ENCODE measurements at places on chromosomes 2 and 18.

DNA sequence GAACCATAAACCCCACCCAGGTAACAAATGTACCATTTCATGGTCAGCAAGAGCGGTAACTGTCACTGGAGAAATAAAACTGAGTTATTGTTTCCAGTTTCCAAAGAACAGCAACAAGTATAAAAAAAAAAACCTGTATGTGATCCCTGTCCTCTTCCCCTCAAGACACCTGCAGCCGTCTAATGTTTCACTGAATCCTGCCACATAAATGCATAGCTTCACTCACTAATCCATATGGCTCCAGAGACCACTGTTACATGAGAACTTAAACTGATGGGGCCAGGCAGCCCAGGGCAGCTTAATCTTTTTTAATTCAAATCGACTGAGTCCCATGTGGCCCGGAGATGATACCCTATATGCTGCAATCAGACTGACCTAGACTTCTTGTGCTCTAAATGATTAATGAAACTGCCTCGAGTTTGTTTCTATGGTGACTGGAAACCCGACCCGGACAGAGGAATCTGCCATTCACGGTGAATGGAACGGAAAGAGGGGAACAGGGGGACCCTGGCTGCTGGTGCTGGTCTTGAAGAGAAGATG, 60.9 kb upstream of the SIX2 start:
- no peak for DNase-seq

- DNase-seq: no peak
Measured at GRCh38 chr2:120783371-120783791, 47.7 kb downstream of the GLI2 start.

GRCh38 chr2:237478979-237479378, 8.1 kb upstream of the MLPH start:
- no peak for DNase-seq

- no peak for DNase-seq
Measured at GRCh38 chr2:17878281-17879136, at the start of gene KCNS3. Gene KCNS3, plus strand, starts transcription at chr2:17878667. Its CDS starts 52,342 bp downstream, at chr2:17931009.

- DNase-seq: no peak
Measured at GRCh38 chr2:44197816-44198215, 29.1 kb downstream of the PPM1B start.

GRCh38 chr18:62105376-62105775, 81.5 kb downstream of the PIGN start:
- no peak for DNase-seq

DNA sequence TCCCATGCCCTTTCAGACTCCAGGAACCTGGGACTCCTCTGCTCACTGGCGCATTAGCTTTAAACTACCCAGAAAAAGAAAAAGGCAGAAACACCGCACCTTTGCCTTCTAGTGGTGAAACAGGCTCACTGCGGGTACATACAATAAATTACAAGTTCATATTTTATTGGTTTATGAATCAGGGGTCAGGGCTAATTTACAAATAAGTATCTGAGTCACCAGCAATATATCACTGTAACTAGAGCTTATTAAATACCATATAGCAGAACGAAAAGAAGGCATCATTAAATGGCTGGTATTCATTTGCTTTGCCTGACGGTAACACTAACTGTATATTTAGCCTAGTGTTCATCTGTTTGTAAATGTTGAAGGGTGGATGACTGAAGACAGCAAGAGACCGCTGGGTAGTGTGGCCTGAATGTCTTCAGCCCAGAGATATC, 26.9 kb upstream of the DTNB start:
- peak; percentile 19 for DNase-seq

DNA sequence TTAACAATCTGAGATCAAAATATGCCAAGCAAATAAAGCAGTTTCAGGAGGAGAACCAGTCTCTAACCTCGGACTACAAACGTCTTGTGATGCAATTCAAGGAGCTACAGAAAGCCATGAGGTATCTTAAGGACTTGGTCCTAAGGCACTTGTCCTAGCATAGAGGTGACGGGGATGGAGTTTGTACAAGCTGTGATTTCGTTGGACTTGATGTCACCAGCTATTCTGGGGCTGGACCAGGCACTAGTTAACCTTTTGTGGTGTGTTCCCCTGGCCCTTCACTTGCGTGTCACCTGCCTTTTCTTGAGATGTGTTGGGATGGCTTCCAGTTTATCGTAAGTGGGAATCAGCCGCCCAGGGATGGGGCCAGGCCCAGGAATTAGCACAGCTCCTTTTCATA, 33.7 kb downstream of the OTOF start:
- no peak for DNase-seq

GRCh38 chr2:144426981-144427479, 92.9 kb downstream of the ZEB2 start:
- no peak for DNase-seq

DNA sequence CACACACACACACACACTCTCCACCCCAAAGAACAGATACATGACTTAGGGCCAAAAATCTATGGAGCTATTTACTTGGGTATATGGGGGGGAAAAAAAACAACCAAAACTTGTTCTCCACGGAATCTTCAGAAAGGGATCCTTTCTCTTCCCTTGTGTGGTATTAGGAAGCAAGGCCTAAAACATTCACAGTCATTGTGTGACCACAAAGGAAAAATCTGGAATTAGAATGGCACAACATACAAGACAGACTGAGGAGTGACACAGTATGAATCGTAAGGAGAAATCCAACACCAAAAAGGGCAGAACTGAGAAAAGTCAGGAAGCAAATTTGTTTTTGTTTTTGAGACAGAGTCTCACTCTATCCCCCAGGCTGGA, 70.3 kb downstream of the ASXL2 start:
- no peak for DNase-seq

- DNase-seq: no peak
Measured at GRCh38 chr2:106975641-106976040, 89.7 kb upstream of the ST6GAL2 start.

DNA sequence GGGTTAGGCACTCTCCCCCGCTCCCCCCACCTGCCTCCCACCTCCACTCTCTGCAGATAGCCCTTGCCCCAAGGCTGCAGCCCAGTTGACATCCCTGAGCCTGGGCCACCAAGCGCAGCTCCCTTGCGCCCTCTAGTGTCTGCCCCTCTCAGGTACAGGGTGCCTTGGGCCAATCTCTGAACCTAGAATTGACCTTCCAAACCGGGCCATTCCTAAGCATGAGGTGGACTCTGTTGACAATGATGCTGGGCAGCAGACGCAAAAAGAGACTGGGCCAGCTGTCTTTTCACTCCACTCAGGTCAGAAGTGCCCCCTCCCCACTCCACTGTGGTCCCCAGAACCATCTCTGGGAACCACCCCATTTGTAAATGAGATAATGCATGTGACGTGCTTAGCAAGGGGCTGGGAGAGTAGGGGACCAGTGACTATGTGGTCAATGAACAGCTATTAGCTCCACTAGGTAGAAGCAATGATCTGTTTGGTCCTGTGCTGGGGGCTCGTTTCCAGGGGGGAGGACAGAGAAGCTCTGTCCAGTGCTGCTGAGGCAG, 43.3 kb upstream of the PLB1 start:
- DNase-seq: peak; percentile 68

- DNase-seq: no peak
Measured at GRCh38 chr2:205198140-205198525, 484.2 kb upstream of the NRP2 start.

DNA sequence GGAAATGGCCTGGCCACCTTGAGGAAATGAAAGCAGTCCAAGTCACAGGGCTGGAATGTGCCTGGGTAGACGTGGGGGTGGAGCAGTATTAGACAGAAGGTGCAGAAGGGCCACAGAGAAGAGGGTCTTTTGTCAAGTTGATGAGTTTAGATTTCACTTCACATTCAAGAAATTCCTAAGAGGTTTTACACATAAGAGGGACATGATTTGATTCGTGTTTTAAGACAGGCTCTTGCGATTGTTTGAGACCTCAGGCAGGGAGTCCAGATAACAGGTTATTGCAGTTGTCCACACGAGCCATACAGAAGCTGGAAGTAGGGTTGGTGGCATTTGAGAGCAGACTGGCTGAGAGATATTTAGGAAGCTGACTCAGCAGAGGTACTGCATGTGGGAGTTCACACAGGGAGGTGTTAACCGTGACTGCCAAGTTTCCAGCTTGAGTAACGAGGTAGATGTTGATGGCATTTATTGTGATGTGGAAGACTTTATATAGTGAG, 64.6 kb downstream of the NEB start:
- peak; percentile 8 for DNase-seq

GRCh38 chr2:167581961-167582574, 665.3 kb downstream of the STK39 start:
- DNase-seq: no peak

- no peak for DNase-seq
Measured at GRCh38 chr2:120749506-120750431, 14.1 kb downstream of the GLI2 start.

DNA sequence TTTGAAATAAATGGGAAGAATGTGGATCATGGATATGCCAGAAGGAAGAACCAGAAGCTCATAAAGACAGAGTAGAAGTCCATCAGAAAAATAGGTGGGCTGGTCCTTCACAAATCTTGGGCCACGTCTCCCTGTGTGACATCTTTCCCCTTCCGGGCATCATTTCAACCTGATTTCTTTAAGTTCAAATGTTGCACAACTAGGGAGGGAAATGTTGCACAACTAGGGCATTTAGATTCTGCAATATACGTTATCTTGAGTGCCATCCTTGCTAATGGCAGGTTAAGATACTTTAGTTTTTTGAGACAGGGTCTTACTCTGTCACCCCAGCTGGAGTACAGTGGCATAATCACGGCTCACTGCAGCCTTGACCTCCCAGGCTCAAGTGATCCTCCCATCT, 129.6 kb downstream of the CERS6 start:
- no peak for DNase-seq

DNA sequence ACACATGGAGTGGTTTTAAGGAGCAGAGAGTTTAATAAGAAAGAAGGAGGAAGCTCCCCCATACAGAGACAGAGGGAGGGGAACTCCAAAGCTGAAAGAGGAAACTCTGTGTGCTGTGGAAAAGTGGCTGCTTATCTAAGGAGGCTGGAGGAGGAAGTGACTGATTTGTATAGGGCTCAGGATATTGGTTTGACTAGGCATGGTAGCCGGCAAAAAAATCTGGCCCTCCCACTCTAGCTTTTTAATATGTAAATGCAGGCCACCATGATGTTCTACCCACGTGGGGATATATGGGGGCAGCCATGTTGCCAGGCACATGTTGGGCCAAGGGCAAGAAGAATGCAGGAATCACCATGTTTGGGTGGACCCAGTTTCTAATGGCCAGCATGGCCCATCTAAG, 64.3 kb downstream of the HNMT start:
- no peak for DNase-seq

DNA sequence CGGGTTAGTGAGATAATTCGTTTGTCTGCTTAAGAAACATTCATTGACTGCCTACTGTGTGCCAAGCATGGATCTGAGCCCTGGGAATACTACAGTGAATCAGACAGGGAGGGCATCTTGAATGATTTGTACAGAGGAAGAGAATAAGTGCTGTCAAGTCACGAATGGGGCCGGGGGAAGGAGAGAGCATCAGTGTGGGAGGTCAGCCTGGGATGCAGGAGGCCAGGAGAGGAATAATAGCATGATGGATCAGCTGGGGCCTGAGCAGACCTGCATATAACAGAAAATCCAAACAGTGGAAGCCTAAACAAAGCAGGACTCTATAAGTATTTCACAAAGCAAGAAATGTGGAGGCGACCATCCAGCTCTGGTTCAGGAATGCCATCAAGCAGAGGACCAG, 55.4 kb upstream of the PAX8 start:
- no peak for DNase-seq

GRCh38 chr18:57439609-57439968, 4.4 kb downstream of the ONECUT2 start:
- DNase-seq: no peak

GRCh38 chr2:178990533-178991241, 59.2 kb downstream of the CCDC141 start:
- no peak for DNase-seq

- no peak for DNase-seq
Measured at GRCh38 chr2:222939979-222940378, 79.1 kb downstream of the ACSL3 start.

DNA sequence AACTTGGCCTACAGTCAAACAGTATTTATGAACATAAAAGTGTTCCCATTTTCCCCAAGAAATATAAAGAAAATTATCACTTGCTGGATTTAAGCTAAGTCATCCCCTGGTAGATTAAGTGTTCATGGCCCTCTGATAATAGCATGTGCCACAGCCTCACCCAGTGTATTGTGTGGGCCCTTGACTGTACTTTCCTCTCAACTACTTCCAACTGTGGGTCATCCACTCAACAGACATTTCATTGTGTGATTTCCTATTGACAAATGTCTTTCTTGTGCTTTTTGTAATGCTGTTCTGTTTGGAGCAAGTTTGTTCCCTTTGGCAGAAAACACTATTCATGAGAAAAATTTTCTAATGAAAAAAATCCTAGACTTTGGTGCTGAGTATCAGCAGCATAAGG, 48.4 kb upstream of the TMEM17 start:
- DNase-seq: no peak

- peak; percentile 29 for DNase-seq
Measured at GRCh38 chr2:42568401-42569115, at the start of gene MTA3. Gene MTA3, plus strand, starts transcription at chr2:42568632. Its CDS starts 114 bp downstream, at chr2:42568746.

DNA sequence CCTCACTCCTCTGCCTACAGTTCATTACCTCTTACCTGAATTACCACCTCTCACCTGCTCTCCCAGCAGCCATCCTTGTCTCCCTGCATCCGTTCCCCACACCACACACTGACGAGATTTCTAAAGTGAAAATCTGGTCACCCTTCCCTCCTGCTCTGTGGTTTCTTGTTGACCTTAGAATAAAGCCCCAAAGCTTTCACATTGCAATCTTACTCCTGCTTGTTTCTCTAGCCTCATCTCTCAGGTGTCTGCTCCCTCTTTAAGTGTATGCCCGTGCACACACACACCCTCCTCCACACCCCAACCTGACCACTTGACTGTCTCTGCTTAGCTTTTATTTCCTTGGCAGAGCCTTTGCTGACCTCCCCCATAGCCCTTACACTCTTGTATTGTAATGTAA, 122.0 kb upstream of the SKOR2 start:
- no peak for DNase-seq

DNA sequence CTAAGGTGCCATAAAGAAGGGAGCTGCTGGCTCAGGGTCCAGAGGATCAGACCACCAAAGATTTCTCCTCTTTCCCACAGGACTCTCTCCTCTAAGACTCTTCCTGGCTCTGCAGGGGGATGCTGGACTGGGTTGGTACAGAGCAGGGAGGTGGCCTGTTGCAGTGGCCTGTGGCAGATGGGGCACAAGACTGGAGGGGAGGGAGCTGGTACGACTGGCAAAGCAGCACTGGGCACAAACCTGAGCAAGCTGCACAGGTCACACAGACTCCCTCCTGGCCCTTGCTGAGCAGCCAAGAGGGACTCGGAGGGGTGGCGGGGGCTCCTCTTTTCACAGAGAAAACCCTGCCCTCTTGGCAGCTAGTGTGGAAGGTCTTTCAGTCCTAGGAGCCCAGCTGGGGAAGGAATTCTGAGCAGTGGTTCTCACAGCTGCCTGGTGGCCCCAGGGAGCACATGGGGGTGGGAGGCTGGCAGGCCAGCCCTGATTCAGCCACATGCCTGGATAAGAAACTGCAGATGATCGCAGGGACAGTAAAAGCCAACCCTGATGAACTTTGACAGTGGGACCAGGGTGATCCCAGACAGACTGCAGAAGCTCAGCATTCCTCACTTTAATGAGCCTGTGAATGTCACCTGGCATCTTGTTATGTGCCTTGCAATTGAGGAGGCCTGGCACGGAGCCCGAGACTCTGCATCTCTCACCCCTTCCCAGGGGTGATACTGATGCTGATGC, 32.5 kb upstream of the ACAA2 start:
- DNase-seq: no peak

GRCh38 chr18:32093102-32093511, 1.4 kb downstream of the RNF138 start:
- no peak for DNase-seq
